Mesothelial cell of epicardium (in vitro differentiated cells): ENCODE measurements at places on chromosomes 11 and 22. TPM values are rescaled to one million over a fixed set of nuclear protein-coding genes. Genes with fewer than 3 reads are reported as not detected.

Gene PLAAT4
- total RNA-seq: 1.2 to 1.9 TPM (median 1.7 TPM) in 3 replicates

DNA sequence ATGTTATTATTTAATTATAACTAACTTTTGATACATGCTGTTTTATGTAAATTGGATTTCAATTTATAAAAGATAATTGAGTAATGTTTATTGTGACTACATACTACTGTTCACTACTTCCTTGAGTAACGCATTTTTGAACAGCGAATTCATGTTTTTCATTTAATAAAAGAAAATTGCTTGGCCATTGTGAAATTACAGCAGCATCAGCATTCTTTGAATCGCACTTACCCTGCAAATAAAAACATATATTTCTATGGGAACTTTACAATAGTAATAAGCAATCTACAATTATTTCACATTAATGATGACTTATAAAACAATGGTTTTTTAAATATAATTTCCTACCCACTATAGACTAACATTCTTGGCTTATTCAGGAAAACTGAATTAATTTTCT lies 20.3 kb downstream of the OR5J2 start:
- DNase-seq: no peak
- H3K4me1 ChIP-seq: no peaks in the 10 kb centered on the region
- H3K27me3 ChIP-seq: no peaks in the 10 kb centered on the region
- no peak overlapping the region for H3K27ac ChIP-seq

GRCh38 chr11:107268977-107269376 lies 188.6 kb downstream of the CWF19L2 start:
- H3K27ac ChIP-seq: no peak overlapping the region
- H3K4me1 ChIP-seq: peaks cover under 1% of the 10 kb centered on the region
- H3K4me3 ChIP-seq: no peak overlapping the region
- H3K36me3 ChIP-seq: no peaks in the 10 kb centered on the region

DNA sequence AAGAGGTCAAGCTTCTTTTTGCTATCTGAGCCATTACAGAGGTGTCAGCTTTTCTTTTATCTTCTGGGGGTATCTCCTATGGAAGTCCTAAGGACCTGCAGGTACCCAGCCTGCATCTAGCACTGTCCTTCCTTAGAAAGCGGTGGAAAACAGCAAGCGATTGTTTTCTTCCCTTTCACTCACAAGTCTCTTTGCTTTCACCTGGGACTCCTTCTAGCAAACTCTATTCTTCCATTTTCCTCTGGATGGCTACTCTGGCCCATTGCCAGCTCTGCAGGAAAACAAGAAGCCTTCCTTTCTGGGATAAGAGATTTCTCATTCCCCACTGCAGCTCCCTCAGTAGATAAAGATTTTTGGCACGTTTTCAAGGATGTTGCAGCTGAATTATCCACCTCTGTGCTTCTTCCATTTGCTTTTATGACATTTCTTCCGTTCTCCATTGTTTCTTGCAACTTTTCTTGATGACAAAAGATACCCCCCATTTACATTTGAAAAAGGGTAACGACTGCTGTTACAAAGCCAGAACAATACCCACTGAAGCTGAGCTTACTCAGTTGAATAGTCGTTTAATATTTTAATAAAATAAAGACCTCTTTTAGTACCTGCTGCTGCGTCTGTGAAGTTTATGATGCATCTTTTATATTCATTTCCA lies 40.2 kb upstream of the BDNF start:
- H3K36me3 ChIP-seq: no peaks in the 10 kb centered on the region
- no peak overlapping the region for H3K4me3 ChIP-seq
- peaks cover 5% of the 10 kb centered on the region for H3K4me1 ChIP-seq
- H3K27me3 ChIP-seq: peaks cover 47% of the 10 kb centered on the region
- no peak for DNase-seq
